ENCODE measurements at places on chromosomes 13 and 19. TPM values are rescaled to one million over a fixed set of nuclear protein-coding genes. Genes with fewer than 3 reads are reported as not detected.

DNA sequence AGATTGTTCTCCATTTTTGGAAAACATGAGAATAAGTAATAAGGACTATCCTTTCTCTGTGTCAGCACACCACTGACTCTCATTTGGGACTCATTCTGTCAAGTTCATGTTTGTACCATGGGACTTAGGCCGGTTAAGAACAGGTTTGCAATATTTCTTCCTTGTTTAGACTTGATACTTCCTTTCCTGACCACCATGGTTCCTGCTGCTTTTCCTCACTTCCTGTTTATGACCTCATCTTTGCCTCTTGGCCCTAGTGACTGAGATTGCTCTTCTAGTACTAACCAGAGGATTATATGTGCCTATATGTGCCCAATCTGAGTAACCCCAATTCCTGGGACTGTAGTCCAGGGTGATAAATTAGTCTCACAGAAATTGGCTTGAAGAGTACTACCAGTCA, 32.5 kb upstream of the NDFIP2 start:
- DNase-seq: no peak

The GDF15 gene
- polyA plus RNA-seq: 33.2 TPM

GRCh38 chr19:28023064-28023463, 1189.9 kb downstream of the UQCRFS1 start:
- no peak for DNase-seq

The ZNF793 gene
- 27.9 TPM for polyA plus RNA-seq

The GSX1 gene
- polyA plus RNA-seq: not detected

GRCh38 chr19:29614046-29614445, 8.0 kb downstream of the POP4 start:
- no peak for DNase-seq

The SBK2 gene
- 0.41 TPM for polyA plus RNA-seq

The NAPSA gene
- polyA plus RNA-seq: 23.2 TPM

The TLE2 gene
- 136 TPM for polyA plus RNA-seq

The KIR3DL2 gene
- not detected for polyA plus RNA-seq
